Immature natural killer cell (primary cell): ENCODE measurements at places on chromosomes 1 and 21. TPM values are rescaled to one million over a fixed set of nuclear protein-coding genes. Genes with fewer than 3 reads are reported as not detected.

HSF2BP gene
- polyA plus RNA-seq = 0.27 TPM

ZSWIM5 gene
- polyA plus RNA-seq = 0.17 TPM

LCE1B gene
- polyA plus RNA-seq = not detected

RHBDL2 gene
- not detected for polyA plus RNA-seq

HES5 gene
- not detected for polyA plus RNA-seq

PROK1 gene
- not detected for polyA plus RNA-seq

OR2G6 gene
- polyA plus RNA-seq = not detected

DNA sequence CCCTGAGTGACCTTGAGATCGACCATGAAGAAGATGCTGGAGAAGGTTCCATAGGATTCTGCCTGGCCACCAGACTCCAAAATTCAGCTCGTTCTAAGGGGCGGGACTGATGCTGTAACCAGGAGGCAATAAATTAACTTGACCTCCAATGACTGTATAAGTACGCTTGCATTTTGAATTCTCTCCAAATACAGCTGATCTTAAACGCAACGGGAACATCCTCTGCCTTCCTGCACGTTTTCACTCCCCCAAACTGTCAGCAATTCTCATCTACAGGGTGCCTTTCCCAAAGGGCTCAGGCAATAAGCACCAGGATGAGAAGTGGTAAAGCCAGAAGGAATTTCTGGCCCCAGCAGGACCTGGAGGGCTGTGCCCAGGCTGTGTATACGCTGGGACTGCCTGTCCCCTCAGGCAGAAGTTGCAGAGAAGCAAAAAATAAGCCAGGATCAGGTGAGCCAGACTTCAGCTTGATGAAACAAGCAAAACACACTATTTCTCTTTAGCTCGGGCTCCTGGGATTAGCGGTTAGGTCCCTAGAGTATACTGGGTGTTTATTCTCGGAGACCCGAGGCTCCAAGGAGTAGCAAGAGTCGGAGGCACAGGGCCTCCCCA, 124.8 kb downstream of the LRIG2 start:
- H3K4me1 ChIP-seq = no peaks in the 10 kb centered on the region
- H3K27me3 ChIP-seq = peaks cover 4% of the 10 kb centered on the region
- no peak overlapping the region for H3K27ac ChIP-seq
- no peaks in the 10 kb centered on the region for H3K36me3 ChIP-seq

DNA sequence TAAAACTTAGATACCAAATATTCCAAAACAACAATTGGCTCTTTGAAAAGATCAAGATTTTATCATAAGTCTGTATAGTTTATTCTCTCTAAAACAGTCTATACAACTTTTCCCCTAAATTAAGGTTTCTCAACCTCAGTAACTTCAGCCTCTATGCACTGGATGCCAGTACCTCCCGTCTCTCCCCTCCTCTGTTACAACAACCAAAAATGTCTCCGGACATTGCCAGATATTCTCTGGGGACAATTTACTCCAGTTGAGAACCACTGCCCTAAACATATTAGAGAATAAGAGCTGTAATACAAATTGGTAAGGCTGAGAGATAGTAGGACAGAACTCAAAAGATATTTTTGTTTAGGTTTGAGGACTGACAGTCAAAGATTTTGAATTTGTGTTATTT, 71.6 kb downstream of the TMEM200B start:
- H3K4me1 ChIP-seq = peaks cover 2% of the 10 kb centered on the region
- H3K36me3 ChIP-seq = peaks cover 16% of the 10 kb centered on the region
- H3K27ac ChIP-seq = no peak overlapping the region
- no peak overlapping the region for H3K4me3 ChIP-seq

DNA sequence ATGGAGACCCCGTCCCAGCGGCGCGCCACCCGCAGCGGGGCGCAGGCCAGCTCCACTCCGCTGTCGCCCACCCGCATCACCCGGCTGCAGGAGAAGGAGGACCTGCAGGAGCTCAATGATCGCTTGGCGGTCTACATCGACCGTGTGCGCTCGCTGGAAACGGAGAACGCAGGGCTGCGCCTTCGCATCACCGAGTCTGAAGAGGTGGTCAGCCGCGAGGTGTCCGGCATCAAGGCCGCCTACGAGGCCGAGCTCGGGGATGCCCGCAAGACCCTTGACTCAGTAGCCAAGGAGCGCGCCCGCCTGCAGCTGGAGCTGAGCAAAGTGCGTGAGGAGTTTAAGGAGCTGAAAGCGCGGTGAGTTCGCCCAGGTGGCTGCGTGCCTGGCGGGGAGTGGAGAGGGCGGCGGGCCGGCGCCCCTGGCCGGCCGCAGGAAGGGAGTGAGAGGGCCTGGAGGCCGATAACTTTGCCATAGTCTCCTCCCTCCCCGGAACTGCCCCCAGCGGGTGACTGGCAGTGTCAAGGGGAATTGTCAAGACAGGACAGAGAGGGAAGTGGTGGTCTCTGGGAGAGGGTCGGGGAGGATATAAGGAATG, 505 bp downstream of the LMNA start:
- peak overlapping the region; percentile 88 for H3K4me3 ChIP-seq
- peak; percentile 33 for DNase-seq
- H3K27me3 ChIP-seq = peaks cover 18% of the 10 kb centered on the region

DNA sequence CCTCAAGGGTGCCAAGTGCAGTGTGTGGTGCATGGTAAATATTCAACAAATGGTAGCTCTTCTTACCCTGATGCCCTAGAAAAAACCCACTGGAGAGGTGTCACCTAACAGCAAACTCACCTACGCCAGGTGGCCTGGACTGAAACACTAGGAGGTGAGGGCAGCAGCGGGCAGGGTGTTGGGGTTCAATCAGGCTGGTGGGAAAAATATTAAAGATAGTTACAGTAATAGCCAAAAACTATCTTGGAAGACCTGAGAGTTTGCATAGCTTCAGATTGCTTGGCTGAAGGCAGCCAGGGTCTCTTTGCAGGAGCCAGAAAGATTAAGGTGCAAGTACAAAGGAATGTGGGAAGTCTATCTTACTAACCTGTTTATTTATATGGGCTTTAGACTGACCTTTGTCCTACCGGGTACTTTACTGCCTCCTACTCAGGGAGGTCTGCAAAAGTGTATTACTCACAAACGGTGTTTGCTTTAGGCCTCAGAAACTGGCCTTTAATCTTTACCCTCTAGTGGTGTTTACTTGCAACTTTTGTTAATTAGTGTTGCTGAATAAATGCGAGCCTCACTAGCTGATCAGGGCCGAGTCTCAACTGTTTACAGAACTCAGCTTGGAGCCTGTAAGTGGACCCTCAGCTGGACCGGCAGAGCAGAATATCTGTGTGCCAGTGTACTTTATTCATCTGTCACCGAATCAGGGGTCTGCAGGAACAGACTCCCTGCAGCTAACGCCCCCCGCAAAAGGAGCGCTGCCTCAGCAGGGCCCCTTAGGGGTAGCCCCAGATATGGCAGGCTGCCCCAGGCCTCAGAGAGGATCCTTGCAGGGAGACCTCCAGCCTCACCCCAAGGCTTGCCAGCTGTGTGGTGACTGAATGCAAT, 63.9 kb downstream of the SYF2 start:
- H3K27me3 ChIP-seq = peaks cover 2% of the 10 kb centered on the region
- no peaks in the 10 kb centered on the region for H3K36me3 ChIP-seq
- no peak overlapping the region for H3K4me3 ChIP-seq
- no peak overlapping the region for H3K27ac ChIP-seq
- DNase-seq = no peak

GRCh38 chr1:29032841-29033240, 90.9 kb downstream of the TMEM200B start:
- peaks cover 7% of the 10 kb centered on the region for H3K36me3 ChIP-seq
- H3K4me3 ChIP-seq = no peak overlapping the region
- DNase-seq = no peak
- H3K27me3 ChIP-seq = no peaks in the 10 kb centered on the region
- peak overlapping the region; percentile 37 for H3K27ac ChIP-seq
- no peaks in the 10 kb centered on the region for H3K4me1 ChIP-seq

- DNase-seq = no peak
- H3K27ac ChIP-seq = no peak overlapping the region
- no peak overlapping the region for H3K4me3 ChIP-seq
- peaks cover 28% of the 10 kb centered on the region for H3K4me1 ChIP-seq
Measured at GRCh38 chr1:94071976-94072375, 49.0 kb downstream of the ABCA4 start.

DNA sequence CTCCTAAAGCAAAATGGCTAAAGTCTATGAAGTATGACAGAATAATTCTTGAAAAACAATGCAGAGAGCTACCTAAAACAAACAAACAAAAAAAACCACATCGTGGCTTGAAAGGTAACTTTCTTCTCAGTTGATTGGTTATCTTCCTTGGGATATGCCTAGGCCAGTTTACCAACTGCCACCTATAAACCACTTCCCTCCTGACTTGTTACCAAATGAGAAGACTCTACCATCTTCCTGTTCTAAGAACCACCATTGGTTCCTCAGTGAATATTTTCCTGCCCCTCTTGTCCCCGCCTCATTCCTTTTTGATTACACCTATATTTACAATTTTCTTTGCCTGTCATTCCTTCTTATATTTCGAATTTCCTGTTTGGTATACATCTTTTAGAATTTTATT, 336.6 kb downstream of the SIPA1L2 start:
- H3K27ac ChIP-seq = no peak overlapping the region
- H3K4me3 ChIP-seq = no peak overlapping the region
- no peaks in the 10 kb centered on the region for H3K36me3 ChIP-seq
- DNase-seq = no peak
- peaks cover 3% of the 10 kb centered on the region for H3K27me3 ChIP-seq

DNA sequence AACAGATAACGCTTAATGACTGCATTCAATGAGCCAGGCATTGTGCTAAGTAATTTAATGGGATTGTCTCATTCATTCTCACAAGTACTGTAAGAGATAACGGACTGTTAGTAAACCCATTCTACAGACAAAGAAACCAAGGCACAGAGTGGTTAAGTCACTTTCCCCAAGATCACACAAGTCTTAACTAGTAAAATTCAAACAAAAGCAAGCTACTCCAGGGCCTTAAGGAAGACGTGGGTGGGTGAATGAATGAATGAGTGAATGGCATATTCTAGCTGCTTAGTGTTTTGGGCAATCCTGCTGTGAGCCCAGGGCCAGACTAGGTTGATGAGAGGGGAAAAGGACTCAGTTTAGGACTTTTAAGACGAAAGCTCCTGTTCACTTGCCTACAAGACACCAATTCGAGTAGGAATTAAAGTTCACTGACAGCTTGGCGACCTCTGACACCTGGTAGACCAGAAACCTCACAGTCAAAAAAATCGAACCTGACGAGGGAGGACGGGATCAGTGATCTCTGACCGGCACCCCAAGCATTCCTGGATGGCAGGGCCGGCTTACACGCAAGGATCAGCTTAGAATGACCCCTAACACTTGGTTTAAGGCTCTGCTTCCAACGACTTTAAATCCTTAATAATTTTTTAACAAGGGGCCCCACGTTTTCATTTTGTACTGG, 557 bp downstream of the EMC1 start:
- peak overlapping the region; percentile 94 for H3K4me3 ChIP-seq
- H3K4me1 ChIP-seq = peaks cover 30% of the 10 kb centered on the region
- peak overlapping the region; percentile 94 for H3K27ac ChIP-seq
- no peak for DNase-seq

DNA sequence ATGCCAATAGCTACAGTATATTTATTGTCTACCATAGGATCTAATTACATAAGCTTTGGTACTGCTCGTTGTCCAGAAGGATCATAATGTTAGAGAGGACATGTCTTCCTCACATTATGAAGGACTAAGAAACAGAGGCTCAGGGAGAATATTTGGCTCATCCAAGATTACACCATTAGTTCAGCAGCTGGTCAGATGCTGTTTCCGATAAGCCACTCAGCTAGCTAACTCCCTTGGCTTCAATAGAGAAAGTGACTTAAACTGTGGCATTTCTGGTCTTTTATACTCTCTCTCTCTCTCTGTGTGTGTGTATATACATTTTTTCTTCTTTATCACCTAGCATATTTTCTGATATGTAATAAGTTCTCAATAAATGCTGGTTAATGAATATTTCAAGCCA, 70.4 kb downstream of the DDR2 start:
- H3K36me3 ChIP-seq = no peaks in the 10 kb centered on the region
- no peak overlapping the region for H3K27ac ChIP-seq
- DNase-seq = no peak
- no peaks in the 10 kb centered on the region for H3K4me1 ChIP-seq
- no peak overlapping the region for H3K4me3 ChIP-seq
- peaks cover 2% of the 10 kb centered on the region for H3K27me3 ChIP-seq

- H3K27me3 ChIP-seq = no peaks in the 10 kb centered on the region
- no peaks in the 10 kb centered on the region for H3K4me1 ChIP-seq
- H3K27ac ChIP-seq = no peak overlapping the region
- peaks cover 9% of the 10 kb centered on the region for H3K36me3 ChIP-seq
- H3K4me3 ChIP-seq = no peak overlapping the region
- no peak for DNase-seq
Measured at GRCh38 chr1:165726169-165726568, 27.8 kb upstream of the ALDH9A1 start.

DNA sequence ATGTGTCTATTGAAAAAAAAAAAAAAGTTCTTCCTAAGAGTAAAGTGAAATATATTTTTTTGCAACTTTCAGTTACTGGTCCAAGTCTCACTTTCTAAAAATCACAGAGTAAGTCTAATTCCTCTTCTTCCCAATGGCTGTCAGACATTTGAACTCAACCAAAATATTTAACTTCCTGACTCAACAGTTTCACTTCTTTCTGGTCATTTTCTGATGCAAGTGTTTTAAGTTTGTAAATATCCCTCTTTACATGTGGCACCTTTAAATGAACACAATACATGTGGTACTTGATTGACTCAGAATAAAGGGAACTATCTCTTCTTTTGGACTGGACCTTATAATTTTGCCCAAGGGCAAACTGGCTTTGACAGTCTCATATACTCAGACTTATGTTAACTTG, 76.7 kb downstream of the ASH1L start:
- no peaks in the 10 kb centered on the region for H3K27me3 ChIP-seq
- no peak overlapping the region for H3K4me3 ChIP-seq
- peaks cover 17% of the 10 kb centered on the region for H3K4me1 ChIP-seq
- no peak for DNase-seq
- H3K27ac ChIP-seq = no peak overlapping the region

- H3K36me3 ChIP-seq = no peaks in the 10 kb centered on the region
- no peak overlapping the region for H3K4me3 ChIP-seq
- peaks cover 2% of the 10 kb centered on the region for H3K4me1 ChIP-seq
- peaks cover 3% of the 10 kb centered on the region for H3K27me3 ChIP-seq
Measured at GRCh38 chr1:36625935-36626310, 143.2 kb upstream of the CSF3R start.

- peak overlapping the region; percentile 92 for H3K4me3 ChIP-seq
- peaks cover 8% of the 10 kb centered on the region for H3K27me3 ChIP-seq
- H3K27ac ChIP-seq = peak overlapping the region; percentile 91
- H3K36me3 ChIP-seq = no peaks in the 10 kb centered on the region
- DNase-seq = peak; percentile 99
Measured at GRCh38 chr1:1630191-1630964, 1.6 kb upstream of the MMP23B start.

DNA sequence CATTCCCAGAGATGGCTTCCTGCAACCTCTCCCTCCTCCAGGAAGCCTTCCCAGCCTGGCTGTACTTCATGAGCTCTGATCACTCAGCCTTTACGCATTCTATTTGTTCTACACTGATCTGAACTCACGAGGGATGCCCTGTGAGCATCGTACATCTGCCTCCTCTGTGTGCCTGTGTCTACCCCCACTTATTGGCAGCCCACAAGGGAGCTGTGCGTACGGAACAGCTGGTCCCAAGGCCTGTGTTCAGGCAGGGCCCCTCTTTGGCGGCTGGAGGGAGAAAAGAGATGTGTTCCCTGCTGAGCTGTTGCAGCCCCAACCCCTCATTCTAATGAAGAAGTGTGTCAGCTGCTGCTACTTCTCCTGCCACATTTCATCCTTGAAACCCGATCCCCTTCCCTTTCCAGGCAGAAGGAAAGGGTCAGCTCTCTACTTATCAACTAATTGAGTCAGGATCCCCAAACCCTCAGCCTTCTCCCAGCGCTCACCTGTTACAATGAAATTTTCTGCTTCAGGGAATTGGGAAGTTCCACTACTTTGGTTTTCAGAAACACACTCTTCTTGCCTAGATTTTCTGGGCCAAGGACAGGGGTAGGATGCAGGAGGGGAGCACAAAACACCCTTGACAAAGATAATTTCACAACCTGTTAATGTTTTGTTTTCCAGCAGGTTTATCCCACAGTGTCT, 3.2 kb downstream of the INKA2 start:
- no peak for DNase-seq
- no peaks in the 10 kb centered on the region for H3K36me3 ChIP-seq
